ENCODE measurements at places on chromosomes 5 and 9.

DNA sequence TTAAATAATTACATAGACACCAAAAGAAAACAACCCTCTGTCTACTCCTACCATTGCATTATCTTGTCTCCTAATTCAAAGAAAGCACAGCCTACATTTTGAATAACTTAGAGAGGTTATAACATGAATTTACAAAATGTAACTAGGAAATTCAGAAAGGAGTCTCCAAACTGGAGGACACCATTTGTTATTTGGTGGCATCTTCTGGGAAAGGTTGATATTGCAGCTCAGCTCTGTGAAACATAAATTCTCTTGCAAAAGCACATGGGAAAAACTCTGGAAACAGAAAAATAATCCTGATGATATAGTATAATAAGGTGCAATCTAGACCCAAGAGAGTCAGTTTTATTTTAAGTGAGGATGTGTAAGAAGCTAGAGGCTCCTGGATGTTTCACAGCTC, 215.3 kb downstream of the MLLT3 start:
- no peak for DNase-seq

DNA sequence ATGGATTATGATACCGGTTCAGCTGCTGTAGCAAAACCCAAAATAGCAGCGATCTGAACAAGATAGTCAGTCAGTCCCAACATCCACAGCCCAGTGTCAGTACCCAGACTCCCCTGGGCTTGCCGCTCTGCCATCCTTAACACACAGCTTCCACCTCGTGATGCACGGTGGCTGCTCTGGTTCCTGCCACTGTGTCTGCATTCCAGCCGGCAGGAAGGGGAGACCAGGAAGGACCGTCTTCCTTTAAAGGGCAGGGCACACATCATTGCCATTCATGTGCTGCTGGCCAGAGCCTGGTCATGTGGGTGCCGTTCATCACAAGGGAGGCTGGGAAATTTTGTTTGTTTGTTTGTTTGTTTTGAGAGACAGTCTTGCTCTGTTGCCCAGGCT, 131.0 kb upstream of the IER5L start:
- no peak for DNase-seq

DNA sequence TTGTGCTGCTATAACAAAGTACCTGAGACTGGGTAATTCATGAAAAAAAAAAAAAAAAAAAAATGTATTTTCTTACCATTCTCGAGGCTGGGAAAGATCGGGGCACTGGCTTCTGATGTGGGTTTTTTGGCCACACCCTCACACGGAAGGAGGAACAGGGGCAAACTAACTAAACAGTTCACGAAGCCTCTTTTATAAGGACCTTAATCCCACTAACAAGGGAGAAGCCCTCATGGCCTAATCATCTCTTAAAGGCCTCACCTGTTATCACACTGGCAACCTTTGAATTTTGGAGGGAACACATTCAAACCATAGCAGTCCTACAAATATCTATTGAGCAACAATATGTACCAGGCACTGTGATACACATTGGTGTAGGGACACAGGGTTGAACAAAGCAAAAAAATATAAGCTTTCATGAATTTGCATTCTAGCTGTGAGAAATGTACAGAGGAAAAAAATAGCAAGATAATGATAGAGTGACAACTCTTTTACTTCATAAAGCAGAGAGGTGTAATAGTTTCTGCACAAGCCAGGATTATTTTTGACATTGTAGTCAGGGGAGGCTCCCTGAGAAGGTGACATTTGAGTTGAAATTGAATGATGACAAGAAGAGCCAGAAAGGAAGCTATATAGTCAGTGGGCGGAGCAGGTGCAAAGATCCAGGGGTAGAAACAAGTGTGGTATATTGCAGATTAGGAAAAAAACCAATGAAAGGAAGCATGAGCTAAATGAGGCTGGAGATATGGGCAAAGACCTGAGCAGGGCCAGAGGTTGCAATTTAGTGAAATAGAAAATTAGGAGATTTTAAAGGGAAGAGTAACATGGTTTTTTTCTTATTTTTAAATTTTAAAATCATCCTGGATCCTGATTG, 68.1 kb upstream of the GRAMD2B start:
- no peak for DNase-seq

- DNase-seq, result no peak
These were observed 128.7 kb downstream of the ATG10 start for GRCh38 chr5:82100303-82101077.

DNA sequence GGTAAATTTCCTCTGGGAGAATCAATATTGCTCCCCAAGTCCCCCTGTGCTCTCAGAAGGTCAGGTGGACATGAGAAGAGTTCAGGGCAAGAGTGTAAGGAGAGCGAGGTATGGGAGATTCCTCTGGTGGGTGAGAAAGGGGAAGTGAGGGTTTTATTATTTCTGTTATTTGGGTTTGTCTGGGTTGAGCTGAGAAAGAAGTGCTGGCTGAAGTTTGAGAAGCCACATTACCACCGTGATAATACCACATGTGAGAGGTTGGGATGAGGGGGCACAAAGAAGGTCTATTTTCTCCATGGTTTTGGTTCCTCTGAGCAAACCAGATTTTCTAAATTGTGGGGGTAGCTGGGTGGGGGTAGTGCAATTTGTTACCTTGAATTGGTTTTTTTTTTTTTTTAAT, 350.4 kb downstream of the OSTF1 start:
- no peak for DNase-seq

- DNase-seq, result no peak
These were observed 505.6 kb downstream of the TLE1 start for GRCh38 chr9:81183761-81184160.

- DNase-seq, result no peak
These were observed 24.9 kb downstream of the C9orf50 start for GRCh38 chr9:129595903-129596540.

- no peak for DNase-seq
These were observed 5.5 kb downstream of the FOXD1 start for GRCh38 chr5:73442996-73443627.

DNA sequence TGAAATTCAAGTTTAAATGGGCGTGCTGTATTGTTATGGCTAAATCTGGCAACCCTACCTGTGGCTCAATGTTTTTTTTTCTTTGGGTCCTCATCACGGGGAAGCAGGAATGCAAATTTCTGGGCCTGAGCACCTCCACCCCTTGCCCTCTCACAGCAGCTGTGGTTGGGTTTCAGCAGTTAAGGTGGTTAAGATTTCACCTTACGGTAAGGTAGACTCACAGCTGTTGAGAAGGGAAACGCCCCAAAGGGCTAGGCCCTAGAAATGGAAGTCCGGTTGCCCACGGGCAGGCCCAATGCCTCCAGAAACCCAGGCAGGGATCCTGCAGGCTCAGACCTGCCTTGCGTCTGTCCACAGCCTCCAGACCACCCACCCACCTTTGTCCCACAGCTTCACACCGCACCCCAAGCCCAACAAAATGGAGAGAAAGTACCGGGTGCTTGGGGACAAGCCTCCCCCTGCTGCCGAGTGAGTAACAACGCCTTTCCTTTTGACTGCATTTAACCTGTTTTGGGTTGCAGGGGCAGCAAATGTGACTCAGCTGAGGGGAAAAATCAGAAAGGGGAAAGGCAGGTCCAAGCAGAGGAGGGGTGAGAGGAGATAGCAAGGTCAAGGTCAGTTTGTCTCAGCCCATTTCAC, 48.1 kb upstream of the TDRD7 start:
- no peak for DNase-seq

- DNase-seq, result no peak
These were observed 14.1 kb upstream of the NUP214 start for GRCh38 chr9:131111186-131111853.

GRCh38 chr5:159135896-159136531, 36.3 kb upstream of the EBF1 start:
- no peak for DNase-seq

DNA sequence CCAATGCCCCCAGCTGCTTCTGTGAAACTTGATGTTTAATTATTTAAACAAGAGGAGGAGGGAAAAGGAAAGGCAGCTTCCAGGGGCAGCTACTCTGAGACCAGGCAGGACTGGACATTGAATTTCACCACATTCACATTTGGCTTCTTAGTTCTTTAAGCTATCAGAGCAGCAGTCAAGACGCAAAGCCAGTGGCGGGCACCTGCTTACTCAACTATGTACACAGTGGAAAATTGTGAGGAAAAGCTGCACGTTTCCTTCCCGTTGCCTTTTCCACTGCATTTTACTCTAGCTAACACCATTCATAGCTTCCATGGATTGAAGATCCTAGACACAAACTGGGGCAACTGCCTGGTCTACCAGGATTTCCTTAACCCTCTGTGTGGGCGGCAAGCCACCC, 200.3 kb downstream of the ERCC6L2 start:
- no peak for DNase-seq

- no peak for DNase-seq
These were observed 63.5 kb downstream of the ZNF354C start for GRCh38 chr5:179123491-179124272.

- no peak for DNase-seq
These were observed 31.9 kb downstream of the ICE1 start for GRCh38 chr5:5454391-5454790.

DNA sequence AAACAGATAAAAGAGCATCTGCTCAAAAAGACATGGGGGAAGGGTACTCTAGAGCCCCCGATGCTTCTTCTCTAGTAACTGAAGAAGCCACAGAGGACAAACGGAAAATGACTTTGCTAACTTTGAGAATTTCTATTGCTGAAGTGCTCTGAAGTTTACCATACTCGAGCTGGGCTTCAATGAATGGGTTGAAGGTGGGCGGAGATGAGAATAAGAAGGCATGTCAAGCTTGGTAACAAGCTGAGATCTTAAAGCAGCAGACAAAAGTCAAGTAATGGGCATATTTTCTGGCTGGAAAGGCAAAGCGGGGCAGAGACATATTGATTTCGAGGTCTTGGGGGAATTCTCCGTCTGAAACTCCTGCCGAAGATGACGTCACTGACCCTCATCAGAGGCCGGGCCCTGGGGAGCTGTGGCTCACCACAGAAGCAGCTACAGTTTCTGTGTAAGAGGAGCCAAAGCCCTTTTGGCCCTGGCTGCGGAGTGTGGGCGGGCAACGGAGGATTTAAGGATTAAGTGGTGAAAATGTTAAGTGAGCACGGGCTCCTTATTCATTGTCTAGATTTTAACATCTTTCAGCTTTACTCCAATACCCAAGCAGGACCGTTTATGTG, 115.8 kb upstream of the SLIT3 start:
- DNase-seq, result peak; percentile 59

DNA sequence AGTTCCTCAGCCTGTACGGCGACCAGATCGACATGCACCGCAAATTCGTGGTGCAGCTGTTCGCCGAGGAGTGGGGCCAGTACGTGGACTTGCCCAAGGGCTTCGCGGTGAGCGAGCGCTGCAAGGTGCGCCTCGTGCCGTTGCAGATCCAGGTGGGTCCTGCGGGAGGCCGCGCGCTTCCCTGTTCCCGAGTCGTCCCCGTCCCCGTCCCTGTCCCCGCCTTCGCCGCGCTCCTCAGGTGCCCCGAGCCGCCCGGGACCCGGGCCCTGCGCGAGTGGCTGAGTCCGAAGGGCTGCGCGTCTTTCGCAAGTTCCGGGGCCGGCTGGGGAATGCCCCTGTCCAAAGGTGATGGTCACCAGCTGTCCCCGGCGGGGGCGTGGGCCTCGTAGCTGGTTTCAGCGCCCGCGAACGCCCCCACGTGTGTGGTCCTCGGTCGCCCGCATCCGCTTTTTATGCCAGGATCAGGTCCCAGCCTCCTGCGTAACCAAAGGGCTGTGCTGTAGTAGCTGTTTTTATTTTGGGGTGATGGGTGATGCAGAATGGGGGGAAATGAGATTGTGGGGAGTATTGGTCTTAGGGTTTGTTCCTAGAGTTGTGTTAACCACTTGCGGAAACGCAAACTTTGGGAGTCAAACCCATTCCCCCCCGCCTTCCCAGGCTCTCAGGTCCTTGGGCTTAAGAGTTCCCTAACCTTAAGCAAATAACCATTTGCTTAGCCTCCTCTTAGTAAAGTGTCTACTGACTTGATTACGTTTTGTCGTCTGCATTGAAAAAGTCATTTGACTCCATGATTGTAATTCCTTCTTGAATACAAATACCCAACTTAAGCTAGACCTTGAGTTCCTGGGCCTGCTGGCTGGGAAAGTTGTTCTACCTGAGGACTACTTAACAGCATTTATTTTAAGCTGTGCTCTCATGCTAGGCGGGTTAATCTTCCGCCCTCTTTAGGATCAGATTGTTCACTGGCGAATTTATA, 663 bp downstream of the ISOC1 start:
- no peak for DNase-seq

GRCh38 chr5:79021753-79022152, 36.6 kb upstream of the ARSB start:
- DNase-seq, result no peak

GRCh38 chr9:121783521-121784507, 132.4 kb downstream of the DAB2IP start:
- DNase-seq, result no peak

- DNase-seq, result no peak
These were observed 205.2 kb downstream of the FSTL4 start for GRCh38 chr5:133406977-133407632.

DNA sequence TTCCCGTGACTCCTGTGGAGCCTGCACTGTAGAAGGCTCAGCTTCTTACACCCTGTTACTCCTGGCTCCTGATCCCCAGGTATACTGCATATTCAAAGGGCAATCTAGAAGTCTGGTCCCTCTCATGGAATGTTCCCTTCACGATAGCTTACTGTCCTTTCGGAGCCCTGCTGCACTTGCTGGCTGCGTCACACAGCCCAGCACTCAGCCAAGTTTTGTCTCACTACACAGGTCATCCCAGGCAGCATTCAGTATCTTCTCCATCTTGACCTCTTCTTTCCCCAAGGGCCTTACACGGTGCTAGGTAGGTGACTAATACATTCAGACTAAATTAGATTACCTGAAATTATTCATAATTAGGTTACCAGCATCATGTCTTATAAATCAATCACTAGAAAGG, 123.7 kb downstream of the WDR41 start:
- no peak for DNase-seq

GRCh38 chr5:87268970-87269377, 1.3 kb downstream of the RASA1 start:
- no peak for DNase-seq

DNA sequence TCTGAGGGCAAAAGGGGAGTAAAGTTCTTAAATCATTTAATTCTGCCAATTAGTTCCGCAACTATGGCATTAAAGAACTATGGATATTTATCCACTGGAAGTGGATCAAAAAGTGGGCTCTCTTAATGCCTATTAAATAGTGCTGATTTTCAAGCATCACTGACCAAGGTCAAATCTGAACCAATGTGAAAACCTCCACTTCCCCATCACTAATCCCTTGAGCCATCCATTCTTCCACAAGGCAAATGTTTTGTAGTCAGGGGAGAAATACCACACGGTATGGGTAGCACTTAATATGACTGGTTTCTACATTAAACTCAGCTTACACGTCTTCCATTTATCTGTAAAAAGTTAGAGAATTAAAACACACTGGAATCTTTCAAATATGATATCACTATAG, 57.6 kb downstream of the MLLT3 start:
- DNase-seq, result no peak

- DNase-seq, result no peak
These were observed 144.6 kb downstream of the CACNA1B start for GRCh38 chr9:138022121-138022741.

DNA sequence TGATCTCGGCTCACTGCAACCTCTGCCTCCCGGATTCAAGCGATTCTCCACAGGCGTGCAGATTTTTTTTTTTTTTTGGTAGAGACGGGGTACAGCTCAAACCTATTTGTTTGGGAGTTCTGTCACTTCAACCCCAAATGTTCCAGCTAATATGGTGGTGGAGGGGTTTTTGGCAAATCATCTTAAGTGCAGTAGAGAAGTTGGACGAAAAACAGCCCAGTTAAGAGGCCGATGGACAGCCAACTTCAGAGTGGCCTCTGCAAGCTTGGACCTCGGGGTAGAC, 756 bp upstream of the PRR7 start:
- DNase-seq, result no peak

GRCh38 chr9:95027914-95028852, 289.3 kb downstream of the FANCC start:
- DNase-seq, result no peak

GRCh38 chr9:123319541-123320339, 36.3 kb upstream of the CRB2 start:
- DNase-seq, result no peak

All from NCI-H187 (cell line).